ENCODE measurements at places on chromosomes 5 and 9. TPM values are rescaled to one million over a fixed set of nuclear protein-coding genes. Genes with fewer than 3 reads are reported as not detected.

DNA sequence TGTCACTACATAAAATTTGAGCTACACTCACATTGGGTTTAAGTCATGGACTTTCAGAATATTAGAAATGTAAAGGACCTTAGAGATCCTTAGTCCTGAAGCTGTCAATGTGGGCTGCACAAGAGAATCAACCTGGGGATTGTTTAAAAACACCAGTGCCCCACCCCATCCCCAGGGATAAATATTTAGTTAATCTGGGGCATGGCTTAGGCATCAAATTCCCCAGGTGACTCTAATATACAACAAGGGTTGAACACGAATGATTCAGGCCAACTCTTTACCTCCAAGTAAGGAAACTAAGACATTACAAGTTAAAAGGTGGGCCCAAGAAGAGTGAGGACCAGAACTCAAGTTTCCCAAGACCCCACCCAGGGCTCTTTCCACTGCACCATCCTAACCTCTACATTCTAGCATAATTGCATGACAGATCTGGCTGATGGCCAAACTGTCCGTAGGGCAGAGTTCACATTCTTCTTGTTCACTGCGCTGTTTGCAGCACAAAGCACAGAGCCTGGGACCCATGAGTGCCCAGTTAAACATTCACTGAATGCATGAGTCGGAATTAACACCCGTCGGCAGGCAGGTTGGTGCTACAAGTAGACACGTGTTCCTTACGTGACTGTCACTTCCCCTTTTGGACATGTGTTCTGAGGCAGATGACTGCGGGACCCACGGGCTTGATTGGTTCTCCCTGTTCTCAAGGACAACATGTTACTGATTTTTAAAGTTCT lies 25.2 kb downstream of the CYFIP2 start:
- DNase-seq = peak; percentile 99

DNA sequence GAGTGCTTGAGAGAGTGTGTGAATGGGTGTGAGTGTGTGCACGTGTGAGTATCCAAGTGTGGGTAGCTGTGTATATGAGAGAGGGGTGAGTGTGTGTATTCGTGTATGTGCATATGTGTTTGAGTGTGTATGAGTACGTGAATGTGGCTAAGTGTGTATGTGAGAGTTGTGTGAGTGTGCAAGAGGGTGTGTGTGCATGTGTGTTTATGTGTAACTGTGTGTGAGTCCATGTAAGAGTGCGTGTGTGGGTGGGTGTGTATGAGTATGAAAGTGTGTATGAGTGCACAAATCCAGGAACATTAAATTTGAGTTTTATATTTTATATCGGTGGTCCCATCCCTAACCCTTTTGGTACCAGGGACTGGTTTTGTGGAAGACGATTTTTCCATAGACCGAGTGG lies 156.4 kb downstream of the TENT4A start:
- DNase-seq = no peak

DNA sequence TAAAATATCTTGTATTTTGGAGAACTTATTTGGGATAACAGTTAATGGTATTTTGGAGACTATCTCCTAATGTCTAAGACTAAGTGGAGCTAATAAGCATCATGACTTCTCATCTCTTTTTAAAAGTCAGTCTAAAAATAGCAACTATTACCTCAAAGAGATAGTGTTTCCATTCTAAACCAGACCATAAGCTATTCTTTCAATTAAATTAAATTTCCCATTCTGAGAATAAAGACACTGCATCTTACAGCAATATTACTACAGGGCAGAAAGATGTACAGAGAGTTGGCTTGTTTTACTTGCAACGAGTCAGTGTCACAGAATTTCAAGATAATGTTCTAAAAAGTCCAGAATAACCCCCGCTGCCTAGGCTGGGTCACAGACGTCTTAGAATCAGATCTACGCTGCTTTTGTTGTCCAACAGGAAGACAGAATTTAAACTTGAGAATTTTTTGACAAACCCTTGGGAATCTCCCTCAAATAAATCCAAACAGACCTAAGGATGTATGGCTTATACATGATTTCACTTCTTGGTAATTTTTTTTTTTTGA lies 98.9 kb downstream of the USP20 start:
- no peak for DNase-seq

DNA sequence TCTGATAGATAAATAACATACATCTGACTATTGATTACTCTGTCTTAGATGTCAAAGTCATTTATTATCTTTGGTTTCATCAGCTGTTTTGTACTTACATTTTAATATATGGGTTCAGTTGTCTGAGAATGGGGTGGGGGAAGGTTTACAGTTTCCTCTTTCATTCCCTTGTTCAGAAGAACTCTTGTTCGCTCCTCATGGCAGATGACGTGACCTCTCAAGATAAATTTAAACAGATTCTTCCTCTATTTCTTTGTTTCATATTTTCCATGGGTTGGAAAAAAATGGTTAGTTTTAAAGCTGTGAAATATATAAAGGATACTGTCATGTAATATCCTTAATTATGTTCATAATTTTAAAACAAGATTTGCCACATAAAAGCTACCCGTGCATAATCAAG lies 61.4 kb downstream of the TSSK1B start:
- DNase-seq = no peak

The KIF12 gene
- total RNA-seq = 40.1 TPM

Data from renal cortical epithelial cell (primary cell).